ENCODE measurements at places on chromosomes 7 and 10. TPM values are rescaled to one million over a fixed set of nuclear protein-coding genes. Genes with fewer than 3 reads are reported as not detected.

GRCh38 chr10:96325719-96326373, 21.6 kb downstream of the DNTT start:
- H3K36me3 ChIP-seq, result no peaks in the 10 kb centered on the region
- no peak for DNase-seq
- H3K27ac ChIP-seq, result no peak overlapping the region
- H3K4me1 ChIP-seq, result no peaks in the 10 kb centered on the region
- H3K4me3 ChIP-seq, result no peak overlapping the region

- H3K27me3 ChIP-seq, result no peaks in the 10 kb centered on the region
- peak; percentile 53 for DNase-seq
- peaks cover 61% of the 10 kb centered on the region for H3K4me1 ChIP-seq
- H3K4me3 ChIP-seq, result peak overlapping the region; percentile 59
- H3K27ac ChIP-seq, result peak overlapping the region; percentile 77
These were observed 7.5 kb downstream of the LAMB1 start for GRCh38 chr7:107995184-107996071.

GRCh38 chr10:44068716-44069482, 316.0 kb downstream of the CXCL12 start:
- DNase-seq, result no peak
- H3K4me1 ChIP-seq, result peaks cover 39% of the 10 kb centered on the region
- no peak overlapping the region for H3K27ac ChIP-seq
- H3K36me3 ChIP-seq, result no peaks in the 10 kb centered on the region
- no peak overlapping the region for H3K4me3 ChIP-seq
- H3K27me3 ChIP-seq, result no peaks in the 10 kb centered on the region

GRCh38 chr10:78333362-78334143, 299.9 kb downstream of the RPS24 start:
- DNase-seq, result no peak
- no peak overlapping the region for H3K4me3 ChIP-seq
- peaks cover 6% of the 10 kb centered on the region for H3K27me3 ChIP-seq
- no peaks in the 10 kb centered on the region for H3K36me3 ChIP-seq
- H3K27ac ChIP-seq, result no peak overlapping the region

DNA sequence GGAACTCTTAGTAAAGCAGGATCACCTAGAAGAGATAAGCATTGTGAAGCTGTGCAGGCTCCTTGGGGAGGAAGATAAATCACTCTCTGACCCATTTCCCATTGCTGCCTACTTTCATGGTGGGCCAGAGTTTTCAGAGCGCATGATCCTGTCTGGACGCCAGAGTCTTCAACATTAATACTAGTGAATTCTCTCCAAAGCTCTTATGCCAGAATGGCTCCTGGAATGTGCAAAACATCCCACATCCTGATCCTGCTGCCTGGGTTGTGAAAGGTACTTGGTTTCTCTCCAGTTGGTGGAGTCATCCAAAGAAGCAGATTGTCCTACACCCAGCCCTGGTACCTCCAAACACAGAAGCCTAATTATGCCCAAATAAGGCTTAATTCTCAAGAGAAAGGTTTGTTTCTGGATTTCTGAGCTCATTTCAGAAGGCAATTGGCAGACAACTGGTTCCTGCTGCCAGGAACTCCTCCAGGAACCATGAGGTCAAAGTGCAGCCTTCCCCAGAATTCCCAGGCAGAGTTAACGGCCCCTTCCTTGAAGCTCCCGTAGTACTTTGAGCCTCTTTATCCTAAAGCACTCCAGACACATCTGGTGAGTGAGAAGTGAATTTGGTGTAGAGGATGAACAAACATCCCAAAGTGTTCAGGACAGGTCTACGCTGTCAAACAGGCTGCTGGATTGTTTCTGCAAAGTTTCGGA, 495.2 kb downstream of the PLXNA4 start:
- no peaks in the 10 kb centered on the region for H3K36me3 ChIP-seq
- no peak overlapping the region for H3K27ac ChIP-seq
- DNase-seq, result peak; percentile 36
- no peak overlapping the region for H3K4me3 ChIP-seq

- no peaks in the 10 kb centered on the region for H3K27me3 ChIP-seq
- peaks cover 4% of the 10 kb centered on the region for H3K36me3 ChIP-seq
- peaks cover 25% of the 10 kb centered on the region for H3K4me1 ChIP-seq
- H3K27ac ChIP-seq, result peak overlapping the region; percentile 42
These were observed 276.7 kb downstream of the PARD3 start for GRCh38 chr10:34538281-34538829.

- peaks cover 12% of the 10 kb centered on the region for H3K36me3 ChIP-seq
- no peaks in the 10 kb centered on the region for H3K27me3 ChIP-seq
- H3K4me3 ChIP-seq, result no peak overlapping the region
These were observed 3.2 kb downstream of the MGMT start for GRCh38 chr10:129470103-129470851.

- no peaks in the 10 kb centered on the region for H3K36me3 ChIP-seq
- peaks cover 33% of the 10 kb centered on the region for H3K4me1 ChIP-seq
- peak overlapping the region; percentile 71 for H3K27ac ChIP-seq
These were observed 747 bp upstream of the NEURL1 start for GRCh38 chr10:103492655-103493261.

DNA sequence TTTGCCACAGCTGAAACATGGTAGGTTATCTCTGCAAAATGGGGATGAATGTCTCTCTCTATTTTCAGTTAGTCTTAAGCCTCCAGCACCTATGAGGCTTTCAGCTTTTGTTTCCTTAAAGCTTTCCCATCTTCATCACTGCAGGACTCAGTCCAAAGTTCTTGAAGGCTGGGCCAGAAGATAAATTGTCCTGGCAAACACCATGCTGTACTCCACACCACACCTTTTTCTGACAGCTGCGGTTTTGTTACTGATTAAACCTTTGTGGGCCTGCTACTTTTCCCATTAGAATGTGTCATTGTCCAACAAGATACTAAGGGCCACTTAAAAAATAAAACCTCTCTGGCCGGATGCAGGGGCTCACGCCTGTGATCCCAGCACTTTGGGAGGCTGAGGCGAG, 87.2 kb upstream of the A1CF start:
- H3K4me1 ChIP-seq, result no peaks in the 10 kb centered on the region
- peaks cover 4% of the 10 kb centered on the region for H3K27me3 ChIP-seq
- DNase-seq, result no peak
- no peak overlapping the region for H3K27ac ChIP-seq

DNA sequence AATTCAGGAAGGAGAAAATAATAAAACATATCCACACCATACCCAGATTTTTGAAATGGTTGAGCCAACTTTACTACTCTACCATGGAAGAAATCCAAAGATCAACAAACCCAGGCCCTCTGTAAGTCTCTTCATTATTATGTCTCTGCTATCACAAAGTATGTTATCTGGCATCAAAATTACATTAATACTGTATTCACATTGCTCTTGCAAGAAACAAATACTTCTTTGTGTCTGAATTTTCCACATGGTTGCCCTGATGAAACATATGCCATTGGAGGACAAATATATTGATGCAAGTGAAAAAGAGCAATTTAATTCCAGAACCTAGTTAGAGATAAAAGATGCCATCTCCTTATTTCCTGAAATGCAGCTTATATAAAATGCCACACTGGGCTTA, 204.0 kb downstream of the FZD1 start:
- no peak for DNase-seq
- H3K4me3 ChIP-seq, result no peak overlapping the region
- H3K4me1 ChIP-seq, result no peaks in the 10 kb centered on the region
- H3K36me3 ChIP-seq, result no peaks in the 10 kb centered on the region

GRCh38 chr7:44277851-44278250, 47.5 kb downstream of the CAMK2B start:
- no peak overlapping the region for H3K4me3 ChIP-seq

Gene ANLN
- total RNA-seq, result 229 TPM
